Vein endothelial cell (primary cell): ENCODE measurements at places on chromosomes 2 and 18. TPM values are rescaled to one million over a fixed set of nuclear protein-coding genes. Genes with fewer than 3 reads are reported as not detected.

ABCB11 gene
- total RNA-seq: 0.57 and 0.98 TPM in 2 replicates

DSG4 gene
- total RNA-seq: not detected in 2 replicates

GRP gene
- total RNA-seq: not detected in 2 replicates

POTEI gene
- 0.33 and 0.48 TPM in 2 replicates for total RNA-seq

OSR1 gene
- total RNA-seq: 0.33 TPM in 1 of 2 replicates, not detected in the other

STPG4 gene
- 0.29 and 0.33 TPM in 2 replicates for total RNA-seq

C2orf72 gene
- under 0.01 TPM in 1 of 2 replicates, not detected in the other for total RNA-seq

ESCO1 gene
- 11.4 and 15.1 TPM in 2 replicates for total RNA-seq

GPR39 gene
- total RNA-seq: under 0.01 and 0.10 TPM in 2 replicates

SERTAD2 gene
- total RNA-seq: 7.9 and 8.8 TPM in 2 replicates

IL1RL2 gene
- not detected in 2 replicates for total RNA-seq

TNFRSF11A gene
- 9.1 and 11.9 TPM in 2 replicates for total RNA-seq

STEAP3 gene
- 13.4 and 20.6 TPM in 2 replicates for total RNA-seq

NAPG gene
- 34.9 and 51.0 TPM in 2 replicates for total RNA-seq

YES1 gene
- total RNA-seq: 241 and 270 TPM in 2 replicates

SERPINB2 gene
- 0.65 and 3.7 TPM in 2 replicates for total RNA-seq

GKN1 gene
- total RNA-seq: not detected in 2 replicates

C2orf92 gene
- total RNA-seq: 2.0 and 2.3 TPM in 2 replicates

ZAP70 gene
- not detected in 2 replicates for total RNA-seq

AQP12B gene
- not detected in 2 replicates for total RNA-seq

SETBP1 gene
- total RNA-seq: 8.5 and 9.3 TPM in 2 replicates

OR6B2 gene
- not detected in 2 replicates for total RNA-seq

SLC38A11 gene
- not detected in 2 replicates for total RNA-seq

ADAM23 gene
- total RNA-seq: 4.5 and 4.9 TPM in 2 replicates

ABCB6 gene
- 15.7 and 18.9 TPM in 2 replicates for total RNA-seq

C1QL2 gene
- not detected in 2 replicates for total RNA-seq

POLR1B gene
- 21.2 and 28.4 TPM in 2 replicates for total RNA-seq

UPP2 gene
- not detected in 2 replicates for total RNA-seq

TTR gene
- total RNA-seq: not detected in 2 replicates
